G401 (cell line): ENCODE measurements at places on chromosomes 4 and X. TPM values are rescaled to one million over a fixed set of nuclear protein-coding genes. Genes with fewer than 3 reads are reported as not detected.

SLC38A5 gene
- total RNA-seq, result 55.7 and 82.7 TPM in 2 replicates

GABRG1 gene
- total RNA-seq, result not detected in 2 replicates

NDP gene
- not detected in 2 replicates for total RNA-seq

AKAP4 gene
- not detected in 2 replicates for total RNA-seq

SULT1B1 gene
- not detected in 2 replicates for total RNA-seq

IL21 gene
- total RNA-seq, result not detected in 2 replicates

SPINK2 gene
- total RNA-seq, result not detected in 2 replicates

CTAG1B gene
- total RNA-seq, result not detected in 2 replicates

SMARCA1 gene
- total RNA-seq, result 40.2 and 60.7 TPM in 2 replicates

CPLX1 gene
- total RNA-seq, result 1.8 and 4.7 TPM in 2 replicates

UPF3B gene
- 2.5 and 5.7 TPM in 2 replicates for total RNA-seq

MAP7D3 gene
- 9.0 and 12.9 TPM in 2 replicates for total RNA-seq

SPARCL1 gene
- total RNA-seq, result not detected in 2 replicates

ACE2 gene
- total RNA-seq, result not detected in 2 replicates

DMRTC1 gene
- not detected in 2 replicates for total RNA-seq

MAGEE2 gene
- total RNA-seq, result not detected in 2 replicates

GAB1 gene
- total RNA-seq, result 5.7 and 26.7 TPM in 2 replicates

PORCN gene
- 3.5 and 11.8 TPM in 2 replicates for total RNA-seq

PAGE1 gene
- total RNA-seq, result not detected in 2 replicates

CXCL1 gene
- total RNA-seq, result not detected in 2 replicates

BMP3 gene
- total RNA-seq, result not detected in 2 replicates

MGAT4D gene
- total RNA-seq, result not detected in 2 replicates
